RPMI7951 (cell line): ENCODE measurements at places on chromosomes 11 and 22. TPM values are rescaled to one million over a fixed set of nuclear protein-coding genes. Genes with fewer than 3 reads are reported as not detected.

Gene TBX10
- total RNA-seq: not detected in 2 replicates

Gene JAML
- not detected in 2 replicates for total RNA-seq

DNA sequence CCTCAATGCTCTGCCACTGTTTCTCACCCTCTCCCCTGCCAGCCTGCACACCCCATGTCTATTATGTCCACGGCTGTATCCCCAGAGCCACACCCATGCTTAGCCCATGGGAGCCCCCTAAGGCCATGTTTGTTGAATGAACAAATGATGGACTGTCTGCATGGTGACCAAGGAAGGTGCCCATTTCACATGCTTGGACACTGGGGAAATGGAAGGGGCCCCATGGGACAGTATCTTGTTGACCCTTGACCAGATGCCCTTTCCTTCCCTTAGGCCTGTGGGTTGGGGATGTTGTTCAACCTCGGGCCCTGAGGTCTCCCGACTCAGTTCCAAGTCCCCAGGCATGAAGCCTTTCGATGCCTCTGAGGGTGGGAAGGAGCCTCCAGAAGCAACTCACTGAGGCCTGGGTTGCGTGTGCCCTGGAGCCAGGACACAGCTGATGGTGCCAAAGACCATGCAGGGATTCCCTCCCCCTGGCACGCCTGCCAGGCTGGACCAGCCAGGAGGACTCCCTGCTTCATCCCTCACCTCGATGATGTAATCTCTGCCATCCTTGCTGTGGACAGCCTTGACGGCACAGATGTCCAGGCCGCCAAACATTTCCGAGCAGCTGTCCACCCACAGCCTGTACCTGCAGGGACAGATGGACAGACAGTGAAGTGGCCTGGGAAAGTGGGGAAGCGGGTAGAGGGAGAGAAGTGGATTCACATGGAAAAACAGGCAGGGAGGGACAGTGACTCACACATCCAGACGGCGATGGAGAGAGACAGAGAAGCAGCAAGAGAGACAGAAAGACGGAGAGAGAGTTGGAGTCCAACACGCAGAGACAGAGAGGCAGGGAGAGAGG lies 58.9 kb downstream of the FBXO7 start:
- peak; percentile 89 for DNase-seq

- DNase-seq: no peak
These were observed 3.8 kb upstream of the CAPN5 start for GRCh38 chr11:77062924-77063323.
